ENCODE measurements at places on chromosomes 13 and 19.

- DNase-seq: no peak
Measured at GRCh38 chr13:89733829-89734228, 1613.7 kb upstream of the MIR17HG start.

DNA sequence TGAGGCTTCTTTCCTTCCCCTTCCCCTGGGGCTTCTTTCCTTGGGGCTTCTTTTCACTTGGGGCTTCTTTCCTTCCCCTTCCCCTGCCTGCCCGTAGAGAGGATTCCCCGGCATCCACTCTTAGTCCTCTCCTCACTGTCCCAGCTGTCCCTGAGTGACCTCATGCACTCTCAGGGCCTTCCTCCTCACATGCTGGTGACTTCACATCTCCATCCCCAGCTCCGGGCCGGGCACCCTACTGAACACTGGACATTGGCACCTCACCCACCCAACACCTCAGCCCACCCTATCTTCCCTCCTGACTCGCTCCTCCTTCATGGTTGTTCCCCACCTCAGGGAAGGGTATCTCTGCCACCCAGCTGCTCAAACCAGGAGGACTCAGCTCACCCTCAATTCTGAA lies 130.6 kb downstream of the STARD13 start:
- DNase-seq: no peak

GRCh38 chr13:21342699-21343442 lies 116.2 kb downstream of the ZDHHC20 start:
- DNase-seq: no peak

GRCh38 chr13:97328222-97328790 lies 105.7 kb upstream of the RAP2A start:
- no peak for DNase-seq

- peak; percentile 53 for DNase-seq
Measured at GRCh38 chr13:100662468-100663211, 12.0 kb downstream of the TMTC4 start.

GRCh38 chr19:41031916-41032315 lies 40.8 kb downstream of the CYP2B6 start:
- DNase-seq: no peak

DNA sequence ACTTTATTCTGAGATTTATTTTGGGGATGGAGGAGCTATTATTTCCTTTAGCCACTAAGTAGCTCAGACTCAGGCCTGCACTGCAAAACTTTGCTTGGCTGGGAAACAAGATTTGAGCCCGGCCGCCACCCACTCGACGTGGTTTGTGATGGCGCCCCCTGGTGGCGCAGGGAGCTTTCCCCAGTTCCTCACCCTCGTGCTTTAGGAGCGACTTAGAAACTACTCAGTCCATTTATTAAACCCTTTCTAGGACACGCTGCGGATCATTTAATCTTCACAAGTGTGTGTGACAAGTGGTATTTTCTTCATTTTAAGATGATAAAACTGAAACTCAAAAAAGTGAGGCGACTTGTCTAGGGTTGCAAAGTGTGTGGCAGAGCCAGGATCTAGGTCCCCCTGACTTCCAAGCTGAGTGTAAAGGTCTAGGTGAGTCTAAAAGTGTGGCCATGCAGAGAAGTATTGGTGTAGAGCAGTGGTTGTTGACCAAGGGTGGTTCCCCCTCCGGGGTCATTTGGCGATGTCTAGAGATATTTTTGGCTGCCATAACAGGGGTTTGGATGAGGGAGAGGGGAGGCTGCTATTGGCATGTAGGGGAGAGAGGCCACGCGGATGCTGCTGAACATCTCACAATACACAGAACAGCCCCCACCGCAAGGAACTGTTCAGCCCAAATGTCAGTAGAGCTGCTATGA lies 2.2 kb downstream of the CXCL17 start:
- peak; percentile 78 for DNase-seq

DNA sequence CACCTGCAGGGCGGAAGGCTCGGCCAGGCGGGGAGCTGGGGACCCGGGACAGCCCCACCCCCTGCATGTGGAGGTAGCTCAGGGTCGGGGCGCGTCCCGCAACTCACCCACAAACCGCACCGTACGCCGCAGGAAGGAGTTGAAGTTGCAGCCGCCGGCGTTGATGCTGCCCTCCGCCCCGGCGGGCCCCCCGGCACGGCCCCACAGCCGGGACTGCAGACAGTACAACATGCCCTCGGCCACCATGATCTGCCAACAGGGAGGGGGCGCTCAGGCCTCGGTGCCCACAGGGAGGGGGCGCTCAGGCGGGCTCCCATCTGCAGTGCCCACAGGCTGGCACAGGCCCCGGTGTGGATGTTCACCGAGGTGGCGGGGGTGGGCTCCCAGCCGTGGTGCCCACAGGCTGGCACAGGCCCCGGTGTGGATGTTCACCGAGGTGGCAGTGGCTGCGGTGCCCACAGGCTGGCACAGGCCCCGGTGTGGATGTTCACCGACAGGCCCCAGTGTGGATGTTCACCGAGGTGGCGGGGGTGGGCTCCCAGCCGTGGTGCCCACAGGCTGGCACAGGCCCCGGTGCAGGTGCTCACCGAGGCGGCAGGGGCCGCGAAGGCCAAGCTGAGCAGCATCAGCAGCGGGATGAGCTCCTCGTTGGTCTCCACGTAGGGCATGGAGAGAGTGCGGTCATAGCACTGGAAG lies 6.5 kb downstream of the PLPPR3 start:
- no peak for DNase-seq

- no peak for DNase-seq
Measured at GRCh38 chr19:57008432-57008831, 111.4 kb upstream of the USP29 start.

- no peak for DNase-seq
Measured at GRCh38 chr19:40335101-40335500, 13.1 kb downstream of the C19orf47 start.

DNA sequence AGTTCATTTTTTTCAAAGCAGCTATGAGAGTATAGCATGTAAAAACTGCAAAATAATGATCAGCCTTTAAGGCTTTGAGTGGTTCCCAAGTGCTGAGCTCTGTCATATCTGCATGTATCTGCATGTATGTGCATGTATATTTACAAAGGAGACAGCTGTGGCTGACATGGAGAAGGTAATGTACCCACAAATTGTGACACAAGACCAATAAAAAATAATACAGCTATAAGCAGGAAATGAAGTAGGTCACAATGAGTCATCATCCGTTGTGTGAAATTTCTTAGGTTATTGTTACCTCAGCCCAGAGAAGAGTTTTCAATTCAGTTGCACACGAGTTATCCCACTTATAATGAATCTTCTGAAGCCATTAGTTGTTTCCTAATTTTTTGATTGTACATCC lies 60.9 kb upstream of the MED4 start:
- no peak for DNase-seq

GRCh38 chr19:47514869-47515588 lies at the start of gene NAPA:
TSS of gene NAPA (minus strand) at chr19:47515063. CDS start at chr19:47514940, 123 bp downstream.
- DNase-seq: peak; percentile 100

DNA sequence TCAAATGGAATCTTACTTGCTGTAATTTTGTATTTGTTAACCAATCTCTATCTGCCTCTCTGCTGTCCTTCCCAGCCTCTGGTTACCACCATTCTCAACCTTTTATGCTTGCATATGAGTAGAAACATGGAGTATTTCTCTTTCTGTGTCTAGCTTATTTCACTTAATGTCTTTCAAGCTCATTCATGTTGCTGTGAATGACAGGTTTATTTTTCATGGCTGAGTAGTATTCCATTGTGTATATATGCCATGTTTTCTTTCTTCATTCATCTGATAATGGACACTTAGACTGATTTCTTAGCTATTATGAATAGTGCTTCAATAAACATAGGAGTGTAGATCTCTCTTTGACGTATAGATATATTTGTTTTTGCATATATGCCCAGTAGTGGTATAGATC lies 13.4 kb downstream of the ZNF460 start:
- DNase-seq: no peak

- no peak for DNase-seq
Measured at GRCh38 chr19:41531438-41532311, 44.3 kb upstream of the CEACAM21 start.

- no peak for DNase-seq
Measured at GRCh38 chr19:18762125-18763023, 28.7 kb downstream of the COMP start.

- no peak for DNase-seq
Measured at GRCh38 chr13:75489502-75490263, 7.7 kb upstream of the TBC1D4 start.

GRCh38 chr19:51712461-51713081 lies 11.2 kb downstream of the HAS1 start:
- no peak for DNase-seq

GRCh38 chr13:60410299-60410698 lies 13.3 kb downstream of the TDRD3 start:
- DNase-seq: no peak

DNA sequence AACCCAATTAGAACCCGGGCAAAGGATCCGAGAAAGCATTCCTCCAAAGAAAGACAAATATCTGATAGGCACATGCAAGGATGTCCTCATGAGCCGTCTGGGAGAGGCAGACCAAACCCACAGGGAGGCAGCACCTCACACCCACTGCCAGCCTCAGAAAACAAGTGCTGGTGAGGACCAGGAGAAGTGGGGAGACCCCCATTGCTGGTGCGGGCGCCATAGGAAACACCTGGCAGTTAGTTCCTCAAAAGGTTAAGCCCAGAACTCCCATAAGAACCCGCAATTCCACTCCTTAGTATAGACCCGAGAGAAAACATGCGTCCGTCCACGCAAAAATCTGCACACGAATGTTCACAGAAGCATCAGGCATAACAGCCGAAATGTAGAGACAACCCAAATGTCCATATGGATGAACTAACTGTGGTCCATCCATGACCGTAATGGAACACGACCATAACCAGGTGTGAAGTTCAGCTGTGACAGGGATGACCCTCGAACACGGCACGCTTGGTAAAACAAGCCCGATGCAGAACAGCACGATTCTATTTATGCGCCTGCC lies 7.9 kb downstream of the ZNF787 start:
- no peak for DNase-seq

GRCh38 chr19:14337510-14337909 lies 43.7 kb upstream of the ADGRE5 start:
- DNase-seq: no peak

- peak; percentile 44 for DNase-seq
Measured at GRCh38 chr19:369876-370275, 25.3 kb upstream of the MIER2 start.

- DNase-seq: no peak
Measured at GRCh38 chr13:30943881-30944280, 11.4 kb downstream of the TEX26 start.

- DNase-seq: no peak
Measured at GRCh38 chr13:97438856-97439595, 5.1 kb downstream of the RAP2A start.

GRCh38 chr13:94617389-94618000 lies 15.8 kb downstream of the GPR180 start:
- DNase-seq: no peak

- no peak for DNase-seq
Measured at GRCh38 chr13:38386421-38386820, 36.8 kb downstream of the UFM1 start.

DNA sequence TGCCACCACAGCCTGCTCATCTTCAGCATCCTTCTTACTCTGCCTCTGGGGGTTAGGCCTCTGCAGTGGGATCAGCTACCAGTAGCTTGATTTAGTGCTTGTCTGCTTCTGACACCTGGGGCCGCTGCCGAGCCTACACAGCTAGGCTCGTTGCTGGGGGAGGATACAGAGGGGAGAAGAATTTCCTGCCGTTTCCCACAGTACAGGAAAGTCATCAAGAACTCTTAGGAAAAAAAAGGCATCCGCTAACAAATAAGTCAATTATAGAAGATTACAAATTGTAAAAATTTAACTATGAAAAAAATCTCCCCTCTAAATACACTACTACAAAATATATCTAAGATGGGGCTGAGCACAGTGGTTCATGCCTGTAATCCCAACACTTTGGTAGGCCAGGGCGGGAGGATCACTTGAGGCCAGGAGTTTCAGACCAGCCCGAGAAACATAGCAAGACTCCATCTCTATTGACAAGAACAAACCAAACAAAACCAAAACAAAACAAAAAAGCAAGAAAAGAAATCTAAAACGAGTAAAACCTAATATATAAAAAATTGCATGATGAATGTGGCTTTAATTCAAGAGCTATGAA lies 26.7 kb downstream of the LATS2 start:
- no peak for DNase-seq

DNA sequence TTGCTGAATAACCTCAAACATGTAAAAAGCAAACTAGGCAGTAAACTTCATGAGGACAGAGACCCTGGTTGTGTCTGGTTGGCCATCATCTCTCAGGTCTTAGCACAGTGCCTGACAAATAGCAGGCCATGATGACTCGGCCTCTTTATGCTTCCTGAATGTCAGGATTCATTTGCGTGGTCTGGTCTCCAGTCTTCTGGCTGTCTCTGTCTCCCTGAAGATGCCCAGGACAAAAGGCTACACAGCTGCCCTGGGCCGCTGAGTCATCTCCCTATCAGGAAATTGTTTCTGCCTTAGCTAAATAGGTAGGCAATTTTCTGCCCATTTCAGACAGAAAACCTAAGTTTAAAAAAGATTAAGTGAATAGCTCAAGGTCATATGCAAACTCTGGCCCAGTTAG lies 84.1 kb upstream of the FNDC3A start:
- DNase-seq: no peak

DNA sequence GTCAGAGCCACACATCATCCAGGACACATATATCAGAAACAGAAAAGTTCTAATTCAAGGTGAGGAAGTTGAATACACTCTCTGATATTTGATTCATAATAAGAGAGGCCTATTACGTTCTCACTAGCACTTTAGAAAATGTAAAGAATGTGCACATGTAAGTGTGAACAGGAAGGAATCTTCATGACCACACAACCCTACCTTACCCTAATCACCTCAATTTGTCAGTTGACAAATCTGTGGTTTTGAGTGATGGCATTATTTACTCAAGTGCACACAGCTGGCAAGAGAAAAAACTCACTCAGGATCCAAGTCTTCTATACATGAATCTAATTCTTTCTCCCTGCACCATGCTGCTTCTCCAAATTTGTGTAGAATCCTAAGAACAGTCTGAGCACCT lies 445.8 kb downstream of the SUCLA2 start:
- DNase-seq: no peak

GRCh38 chr13:48874165-48874564 lies 101.5 kb upstream of the FNDC3A start:
- no peak for DNase-seq

- no peak for DNase-seq
Measured at GRCh38 chr19:57511484-57511883, 11.7 kb downstream of the ZNF773 start.

GRCh38 chr19:21474671-21475181 lies 30.7 kb upstream of the ZNF429 start:
- peak; percentile 94 for DNase-seq

GRCh38 chr13:29515372-29515771 lies 80.1 kb downstream of the SLC7A1 start:
- no peak for DNase-seq

- no peak for DNase-seq
Measured at GRCh38 chr13:66723576-66723975, 506.6 kb downstream of the PCDH9 start.

GRCh38 chr13:65064967-65065366 lies 2165.2 kb downstream of the PCDH9 start:
- no peak for DNase-seq
